ENCODE measurements at places on chromosomes 3 and 15.
A peak's percentile ranks its signal among the peaks of the same experiment; 100 is the strongest.

DNA sequence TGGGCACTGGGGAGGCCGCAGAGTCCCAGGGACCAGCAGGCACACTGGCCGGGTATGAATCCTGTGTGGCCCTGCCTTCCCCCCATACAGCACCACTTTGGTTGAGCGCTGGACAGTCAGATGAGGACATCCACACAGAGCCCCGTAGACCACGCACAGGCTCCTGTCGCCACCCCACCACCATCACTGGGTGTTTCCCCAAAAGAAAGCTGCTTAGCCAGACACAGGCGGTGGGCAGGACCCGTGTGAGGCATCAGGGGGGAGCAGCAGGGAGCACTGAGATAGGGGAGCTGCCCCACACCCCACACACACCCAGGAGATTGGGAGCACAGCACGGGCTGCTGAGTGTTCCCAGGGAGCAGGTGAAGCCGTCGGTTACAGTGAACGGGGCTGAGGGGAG, 42.4 kb upstream of the SLC41A3 start:
- peak; percentile 11 for DNase-seq

- DNase-seq: no peak
Measured at GRCh38 chr15:79831604-79832003, 65.2 kb downstream of the MTHFS start.

DNA sequence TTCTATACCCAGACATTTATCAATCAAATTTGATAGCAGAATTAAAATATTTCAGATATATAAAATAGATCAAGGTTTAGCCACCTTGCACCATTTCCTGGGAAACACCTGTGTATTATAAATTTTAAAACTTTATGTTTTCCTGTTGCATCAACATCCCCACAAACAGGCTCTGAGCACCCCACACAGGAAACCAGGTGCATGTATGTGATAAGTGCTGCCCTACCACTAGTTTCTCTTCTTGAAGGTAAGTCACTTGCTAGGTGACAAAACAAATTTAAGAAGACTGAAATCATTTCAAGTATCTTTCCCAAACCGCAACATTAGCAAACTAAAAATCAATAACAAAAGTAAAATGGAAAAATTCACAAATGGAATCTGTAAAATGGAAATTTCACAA, 496.1 kb upstream of the CCDC54 start:
- DNase-seq: no peak

DNA sequence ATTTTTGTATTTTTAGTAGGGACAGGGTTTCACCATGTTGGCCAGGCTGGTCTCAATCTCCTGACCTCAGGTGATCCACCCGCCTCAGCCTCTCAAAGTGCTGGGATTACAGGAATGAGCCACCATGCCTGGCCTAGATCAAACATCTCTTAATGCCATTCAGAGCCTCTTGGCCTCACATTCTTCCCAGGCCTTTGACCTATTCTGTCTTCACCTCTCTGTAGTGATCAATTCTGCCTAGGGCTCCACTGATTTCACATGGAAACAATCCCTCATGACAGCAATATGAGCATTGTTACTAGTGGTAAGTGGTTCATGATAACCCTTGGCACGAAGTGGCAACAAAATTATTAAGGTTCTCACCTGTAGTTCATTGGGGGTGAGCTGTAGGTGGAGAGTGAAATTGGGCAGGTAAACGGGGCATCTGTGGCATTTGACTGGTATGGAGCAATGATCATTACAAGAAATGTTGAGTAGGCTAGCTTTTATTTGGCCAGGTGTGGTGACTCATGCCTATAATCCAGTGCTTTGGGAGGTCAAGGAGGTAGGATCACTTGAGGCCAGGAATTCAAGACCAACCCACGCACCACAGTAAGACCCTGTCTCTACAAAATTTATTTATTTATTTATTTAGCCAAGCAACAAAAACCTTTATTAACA, 4.8 kb upstream of the ARPIN start:
- DNase-seq: no peak

- no peak for DNase-seq
Measured at GRCh38 chr15:72136170-72137051, 18.2 kb downstream of the SENP8 start.

DNA sequence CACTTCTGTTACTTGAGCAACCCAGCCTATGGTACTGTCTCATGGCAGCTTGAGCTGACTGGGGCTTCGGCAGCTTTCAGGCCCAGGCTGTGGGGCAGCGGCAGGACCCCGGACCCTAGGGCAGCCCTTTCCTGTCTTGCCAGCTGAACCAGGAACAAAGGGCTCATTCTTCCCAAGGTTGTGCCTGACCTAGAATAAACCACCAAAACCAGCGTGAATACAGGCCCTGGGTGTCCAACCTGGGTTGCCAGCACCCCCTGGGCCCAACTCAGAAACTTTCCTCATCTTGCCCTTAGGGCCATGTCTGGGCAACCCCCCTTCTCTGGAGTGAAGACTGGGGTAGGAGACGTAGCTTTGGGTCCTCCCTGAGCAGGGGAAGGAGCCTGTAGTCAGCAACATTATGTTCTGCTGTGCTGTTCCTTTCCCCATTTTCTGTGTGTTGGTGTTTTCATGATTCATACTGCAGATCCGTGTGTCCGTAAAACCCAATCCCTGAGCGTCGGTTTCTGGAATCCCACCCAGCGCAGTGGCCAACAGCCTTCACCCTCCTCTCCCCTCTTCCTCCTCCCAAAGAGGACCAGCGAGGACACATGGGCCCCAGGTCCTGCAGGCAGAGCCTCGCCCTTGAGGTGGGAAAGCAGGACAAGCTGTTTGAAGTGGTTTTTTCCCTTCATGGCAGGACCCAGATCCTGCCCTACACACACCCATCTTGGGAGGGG, 33.5 kb downstream of the TKT start:
- DNase-seq: peak; percentile 8

Measured in left ventricle myocardium superior (tissue), 1 donor.